ENCODE measurements at places on chromosomes 16 and 17.

DNA sequence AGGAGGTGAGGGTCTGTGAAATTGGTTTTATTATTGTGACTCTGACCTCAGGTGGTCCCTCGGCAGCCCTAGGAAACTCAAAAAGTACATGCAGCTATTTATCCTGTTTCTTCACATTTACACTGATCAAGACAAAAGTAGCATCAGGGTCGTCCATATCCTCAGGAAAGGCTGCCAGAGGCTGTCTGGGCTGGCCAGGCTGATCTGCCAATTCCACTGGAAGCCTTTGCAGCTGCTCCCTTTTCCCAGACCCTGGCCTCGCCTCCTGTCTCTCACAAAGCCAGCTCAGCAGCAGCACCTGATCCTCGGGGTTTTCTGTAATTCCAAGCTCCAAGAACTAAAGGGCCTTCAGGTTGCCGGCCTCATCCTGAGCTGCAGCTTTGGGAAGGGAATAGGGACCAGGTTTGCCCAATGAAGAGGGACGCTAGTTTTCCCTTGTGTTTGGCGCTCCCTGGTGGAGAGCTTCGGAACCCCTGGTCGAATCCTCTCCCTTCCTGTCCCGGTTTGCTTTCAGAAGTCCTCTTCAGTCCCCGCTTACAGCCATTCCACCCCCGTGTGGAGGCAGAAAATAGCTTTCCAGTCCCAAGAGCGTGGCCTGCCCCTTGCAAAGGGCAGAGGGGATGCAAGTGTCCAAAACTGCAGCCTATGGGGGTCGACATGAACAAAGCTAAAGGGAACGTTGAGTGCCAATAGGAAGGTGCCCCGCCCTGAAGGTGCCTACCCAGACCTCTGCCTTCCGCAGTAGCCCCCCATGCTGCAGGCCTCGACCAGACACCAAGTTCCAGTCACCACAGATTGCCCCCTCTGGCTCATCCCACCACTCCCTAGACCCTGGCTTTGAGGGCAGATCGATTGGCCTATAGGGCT lies 13.4 kb downstream of the MFSD6L start:
- DNase-seq, result peak; percentile 80

DNA sequence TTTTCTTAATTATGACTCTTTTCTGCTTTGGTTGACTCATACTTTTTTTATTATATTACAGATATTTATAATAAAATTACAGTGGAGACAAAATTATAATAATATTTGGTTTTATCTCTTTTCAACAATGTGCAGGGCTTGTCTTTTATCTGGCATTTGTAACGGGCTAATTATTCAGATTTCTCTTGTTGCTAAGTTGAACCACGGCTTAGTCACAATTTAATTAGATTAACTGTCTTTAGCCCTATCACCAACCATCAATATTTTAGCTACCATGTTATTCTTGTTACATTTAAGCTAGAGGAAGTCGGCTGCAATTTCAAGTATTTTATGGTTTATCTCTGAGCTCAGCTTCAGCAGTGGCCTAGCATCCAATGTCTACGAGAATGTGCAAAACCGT lies 798.9 kb upstream of the CA10 start:
- DNase-seq, result no peak

- no peak for DNase-seq
Observed at GRCh38 chr16:62755938-62756337, 719.7 kb upstream of the CDH8 start.

GRCh38 chr16:79171931-79172705 lies 428.4 kb downstream of the MAF start:
- DNase-seq, result no peak

- DNase-seq, result no peak
Observed at GRCh38 chr17:76530095-76530723, 7.3 kb downstream of the CYGB start.

GRCh38 chr16:61957075-61957855 lies 79.0 kb downstream of the CDH8 start:
- no peak for DNase-seq

- no peak for DNase-seq
Observed at GRCh38 chr16:64159976-64160375, 961.9 kb downstream of the CDH11 start.

GRCh38 chr17:73510981-73511718 lies 133.1 kb downstream of the SDK2 start:
- DNase-seq, result no peak

GRCh38 chr16:62225675-62226074 lies 189.4 kb upstream of the CDH8 start:
- peak; percentile 53 for DNase-seq

GRCh38 chr17:39016193-39017153 lies 49.3 kb upstream of the FBXO47 start:
- DNase-seq, result no peak

DNA sequence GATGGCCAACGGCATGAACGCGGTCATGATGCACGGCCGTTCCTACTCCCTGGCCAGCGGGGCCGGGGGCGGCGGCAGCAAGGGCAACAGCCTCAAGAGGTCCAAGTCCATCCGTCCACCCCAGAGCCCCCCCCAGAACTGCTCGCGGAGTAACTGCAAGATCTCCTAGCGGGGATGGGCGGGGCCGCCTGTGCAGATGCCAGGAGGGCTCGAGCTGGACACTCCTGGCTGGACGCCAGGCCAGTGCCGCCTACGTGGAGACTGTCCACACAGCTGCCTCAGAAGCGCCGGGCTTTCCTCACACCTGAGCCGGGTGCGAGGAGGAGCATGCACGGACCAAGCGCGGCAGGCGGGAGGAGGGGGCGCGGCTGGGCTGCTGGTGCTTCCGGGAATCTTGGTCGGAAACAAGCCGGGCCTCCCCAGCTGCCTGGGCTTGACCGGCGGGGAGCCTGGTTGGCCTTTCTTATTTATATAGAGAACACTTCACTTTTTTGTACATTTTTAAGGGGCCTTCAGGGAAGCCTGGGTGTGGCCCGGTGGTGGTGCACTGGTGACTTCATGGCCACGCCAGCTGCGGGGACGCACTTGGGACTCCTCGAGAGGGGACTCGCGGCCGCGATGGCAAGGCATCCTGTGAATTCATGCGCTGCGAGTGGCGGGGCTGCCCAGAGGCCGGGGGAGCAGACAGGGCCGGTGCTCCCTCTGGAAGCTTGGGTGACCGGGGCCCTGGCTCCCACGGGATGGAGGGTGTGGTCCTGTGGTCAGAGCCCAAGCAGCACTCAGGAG lies 3.1 kb upstream of the WFIKKN1 start:
- no peak for DNase-seq

GRCh38 chr16:10539236-10539635 lies 41.2 kb downstream of the EMP2 start:
- no peak for DNase-seq

DNA sequence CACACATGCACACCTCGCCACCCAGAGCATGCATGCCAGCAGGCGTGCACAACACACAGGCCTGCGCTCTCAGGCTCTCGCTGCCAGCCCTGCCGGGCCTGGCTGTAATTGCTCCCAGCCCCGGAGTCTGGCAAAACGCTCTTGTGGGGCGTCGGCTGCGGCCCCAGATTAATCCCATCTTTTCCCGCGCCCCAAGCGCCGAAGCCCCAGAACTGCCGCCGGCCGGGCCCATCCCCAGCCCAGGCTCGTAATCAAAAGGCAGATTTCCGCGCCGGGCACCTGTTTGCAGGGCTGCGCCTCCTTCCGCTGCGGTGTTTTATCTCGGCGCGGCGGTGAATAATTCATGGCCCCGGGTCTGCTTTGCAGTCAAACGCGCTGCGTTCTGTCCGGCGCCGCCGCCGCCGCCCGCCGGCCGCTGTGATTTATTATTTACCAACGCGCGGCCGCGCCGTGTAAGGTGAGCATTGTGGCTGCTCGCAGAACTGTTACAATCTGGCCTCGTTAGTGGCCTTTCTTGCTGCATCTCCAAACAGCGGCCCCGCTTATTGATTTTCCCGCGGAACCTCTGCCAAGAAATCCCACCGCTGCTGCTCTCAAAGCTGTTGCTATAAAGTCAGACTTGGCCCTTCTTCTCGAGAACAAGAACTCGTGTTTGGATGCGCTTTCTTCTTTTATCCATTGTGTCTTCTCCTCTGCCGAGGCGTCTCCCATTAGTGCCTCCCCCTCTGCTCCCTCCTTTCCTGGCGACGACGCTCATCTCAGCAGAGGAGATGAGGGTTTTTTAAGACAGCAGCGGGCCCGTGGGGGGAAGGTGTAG lies 126.1 kb downstream of the IRX5 start:
- DNase-seq, result peak; percentile 17

All from stimulated activated CD4-positive, alpha-beta T cell treated with anti-CD3 and anti-CD28 coated beads, Interleukin-15, amount 100 ng/mL, for 24 hours (primary cell).